ENCODE measurements at places on chromosomes 11 and 22.

- DNase-seq = no peak
Measured at GRCh38 chr11:122103726-122104125, 12.3 kb downstream of the BLID start.

GRCh38 chr22:22243033-22243680, 1.4 kb upstream of the VPREB1 start:
- DNase-seq = no peak

DNA sequence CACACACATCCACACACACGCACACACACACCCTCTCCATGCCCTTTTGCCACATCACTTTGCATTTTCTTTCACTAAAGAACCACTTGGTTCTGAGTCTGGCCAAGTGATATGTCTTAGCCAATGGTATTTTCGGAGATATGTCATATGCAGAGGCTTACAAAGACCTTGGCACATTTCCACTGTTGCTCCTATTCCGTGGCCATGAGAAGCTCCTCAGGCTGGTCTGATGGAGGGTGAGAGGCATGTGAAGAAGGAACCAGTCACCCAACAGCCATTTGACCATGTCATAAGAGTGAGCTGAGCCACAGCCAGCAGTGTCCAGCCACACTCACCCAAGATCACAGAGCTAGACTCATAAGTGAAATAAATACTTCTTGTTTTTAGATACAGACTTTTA, 212.6 kb upstream of the NAV2 start:
- DNase-seq = no peak

GRCh38 chr11:123478352-123478987, 48.4 kb downstream of the GRAMD1B start:
- DNase-seq = peak; percentile 82

- no peak for DNase-seq
Measured at GRCh38 chr11:5129457-5129877, 8.7 kb downstream of the OR52A5 start.

- no peak for DNase-seq
Measured at GRCh38 chr11:43732225-43732624, 51.7 kb downstream of the HSD17B12 start.

All from MV-4-11 (cell line).